Naive B cell (primary cell): ENCODE measurements at places on chromosomes 1 and 21. TPM values are rescaled to one million over a fixed set of nuclear protein-coding genes. Genes with fewer than 3 reads are reported as not detected.

DNA sequence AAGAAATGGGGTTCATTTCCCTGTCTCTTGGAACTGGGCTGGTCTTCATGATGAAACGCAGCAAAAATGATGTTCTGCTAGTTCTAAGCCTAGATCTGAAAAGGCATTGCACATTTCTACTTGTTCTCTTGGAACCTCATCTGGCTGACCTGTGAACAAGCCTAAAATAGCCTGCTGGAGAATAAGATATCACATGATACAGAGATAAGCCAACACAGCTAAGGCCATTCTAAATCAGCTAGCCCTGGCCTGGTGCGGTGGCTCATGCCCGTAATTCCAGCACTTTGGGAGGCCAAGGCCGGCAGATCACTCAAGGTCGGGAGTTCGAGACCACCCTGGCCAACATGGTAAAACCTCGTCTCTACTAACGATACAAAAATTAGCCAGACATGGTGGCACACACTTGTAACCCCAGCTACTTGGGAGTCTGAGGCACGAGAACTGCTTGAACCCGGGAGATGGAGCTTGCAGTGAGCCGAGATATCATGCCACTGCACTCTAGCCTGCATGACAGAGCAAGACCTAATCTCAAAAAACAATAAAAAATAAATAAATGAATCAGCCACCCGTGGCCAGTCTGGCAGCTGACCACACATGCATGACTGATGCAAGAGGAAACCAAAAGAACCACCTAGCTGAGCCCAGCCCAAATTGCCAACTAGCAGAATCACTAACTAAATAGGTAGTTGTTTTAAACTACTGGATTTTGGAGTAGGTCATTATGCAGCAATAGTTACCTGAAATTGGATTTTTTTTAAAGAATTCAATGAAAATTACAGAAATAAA lies 18.0 kb downstream of the CD244 start:
- DNase-seq, result no peak
- peaks cover 14% of the 10 kb centered on the region for H3K4me1 ChIP-seq
- H3K27ac ChIP-seq, result no peak overlapping the region

DNA sequence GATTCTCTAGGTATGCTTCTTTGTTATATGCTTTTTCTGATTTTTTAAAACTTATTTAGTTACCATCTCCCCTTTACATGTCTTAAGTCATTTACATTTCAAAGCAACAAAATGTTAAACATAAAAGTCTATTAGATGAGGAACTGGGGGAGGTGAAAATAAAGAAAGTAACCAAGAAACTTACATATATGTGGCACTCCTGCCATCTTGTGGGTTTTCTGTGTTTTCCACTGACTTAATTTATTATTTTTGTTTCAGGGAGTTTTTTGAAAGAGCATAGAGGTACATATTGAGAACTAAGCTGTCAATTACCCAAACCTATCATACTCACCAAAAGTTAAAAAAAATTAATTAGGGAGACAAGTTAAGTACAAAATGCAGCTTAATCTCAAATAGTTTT lies 1531.1 kb downstream of the MRPL39 start:
- no peak overlapping the region for H3K4me3 ChIP-seq
- peaks cover 21% of the 10 kb centered on the region for H3K4me1 ChIP-seq

SERPINC1 gene
- polyA plus RNA-seq, result not detected

- no peak for DNase-seq
- H3K4me3 ChIP-seq, result no peak overlapping the region
- no peaks in the 10 kb centered on the region for H3K36me3 ChIP-seq
- no peaks in the 10 kb centered on the region for H3K27me3 ChIP-seq
- peaks cover 12% of the 10 kb centered on the region for H3K4me1 ChIP-seq
- H3K27ac ChIP-seq, result no peak overlapping the region
Measured at GRCh38 chr1:210696709-210697108, 368.0 kb downstream of the HHAT start.

GJA9 gene
- not detected for polyA plus RNA-seq

DENND4B gene
- polyA plus RNA-seq, result 52.8 TPM

RGS8 gene
- not detected for polyA plus RNA-seq

DNA sequence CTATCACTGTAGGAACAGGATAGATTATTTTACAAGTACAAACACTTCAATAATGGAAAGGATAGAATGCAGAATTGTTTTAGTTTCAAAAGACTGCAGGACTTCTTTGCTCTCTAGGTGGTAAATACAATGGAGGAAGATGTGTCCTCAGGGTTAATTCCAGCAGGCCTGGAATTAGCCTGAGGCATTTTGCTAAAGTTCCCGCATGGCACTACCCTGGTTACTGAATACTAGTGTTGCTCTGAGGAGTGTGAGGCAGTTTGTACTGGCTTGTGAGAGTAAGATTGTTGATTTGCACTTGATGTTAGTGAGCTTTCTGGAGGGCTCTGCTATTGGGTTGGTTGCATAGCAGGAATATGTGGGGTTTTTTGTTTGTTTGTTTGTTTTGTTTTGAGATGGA lies 61.4 kb downstream of the FASLG start:
- H3K36me3 ChIP-seq, result no peaks in the 10 kb centered on the region
- H3K4me3 ChIP-seq, result no peak overlapping the region
- H3K27ac ChIP-seq, result no peak overlapping the region
- H3K4me1 ChIP-seq, result peaks cover 10% of the 10 kb centered on the region

COQ8A gene
- polyA plus RNA-seq, result 54.6 TPM

CTSS gene
- polyA plus RNA-seq, result 722 TPM

SLC26A9 gene
- not detected for polyA plus RNA-seq

- peaks cover 12% of the 10 kb centered on the region for H3K27me3 ChIP-seq
- H3K4me1 ChIP-seq, result peaks cover 11% of the 10 kb centered on the region
- H3K4me3 ChIP-seq, result no peak overlapping the region
- no peaks in the 10 kb centered on the region for H3K36me3 ChIP-seq
- H3K27ac ChIP-seq, result peak overlapping the region; percentile 64
Measured at GRCh38 chr1:228809621-228810394, 74.5 kb downstream of the RHOU start.

TFF3 gene
- not detected for polyA plus RNA-seq

DNA sequence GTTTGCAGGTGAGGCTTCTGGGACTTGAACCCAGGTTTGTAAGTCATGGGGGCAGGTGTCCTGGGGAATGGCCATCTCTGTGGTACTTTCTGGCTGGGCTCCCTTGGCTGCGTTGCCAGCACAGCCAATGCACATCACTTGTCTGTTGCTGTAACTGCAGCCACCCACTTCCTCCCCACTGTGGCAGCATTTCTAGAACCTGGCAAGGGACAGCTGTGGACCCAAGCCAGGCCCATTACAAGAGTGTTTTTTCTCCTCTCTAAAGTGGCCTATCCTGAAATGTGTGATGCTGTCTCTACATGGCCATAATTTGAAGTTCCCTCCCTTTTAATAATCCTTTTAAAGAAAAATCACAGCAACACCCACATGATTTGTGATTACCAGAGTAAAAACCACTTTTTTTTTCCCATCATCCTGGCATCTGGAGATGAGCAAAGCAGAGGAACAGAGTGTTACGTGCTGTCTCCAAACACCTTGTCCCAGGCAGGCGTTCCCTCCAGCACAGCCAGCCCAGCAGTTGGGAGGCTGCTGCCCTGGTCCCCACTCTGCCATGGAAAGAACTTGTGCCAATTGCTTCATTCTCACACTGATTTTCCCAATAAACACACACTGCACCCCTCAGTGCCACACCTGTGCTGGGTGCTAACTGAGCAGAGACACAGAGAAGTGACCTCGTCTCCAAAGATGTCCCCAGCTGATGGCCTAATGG lies 360.6 kb upstream of the USP24 start:
- H3K4me1 ChIP-seq, result no peaks in the 10 kb centered on the region
- no peaks in the 10 kb centered on the region for H3K36me3 ChIP-seq
- no peaks in the 10 kb centered on the region for H3K27me3 ChIP-seq
- H3K4me3 ChIP-seq, result no peak overlapping the region
- no peak overlapping the region for H3K27ac ChIP-seq

ADGRL4 gene
- polyA plus RNA-seq, result not detected

DNA sequence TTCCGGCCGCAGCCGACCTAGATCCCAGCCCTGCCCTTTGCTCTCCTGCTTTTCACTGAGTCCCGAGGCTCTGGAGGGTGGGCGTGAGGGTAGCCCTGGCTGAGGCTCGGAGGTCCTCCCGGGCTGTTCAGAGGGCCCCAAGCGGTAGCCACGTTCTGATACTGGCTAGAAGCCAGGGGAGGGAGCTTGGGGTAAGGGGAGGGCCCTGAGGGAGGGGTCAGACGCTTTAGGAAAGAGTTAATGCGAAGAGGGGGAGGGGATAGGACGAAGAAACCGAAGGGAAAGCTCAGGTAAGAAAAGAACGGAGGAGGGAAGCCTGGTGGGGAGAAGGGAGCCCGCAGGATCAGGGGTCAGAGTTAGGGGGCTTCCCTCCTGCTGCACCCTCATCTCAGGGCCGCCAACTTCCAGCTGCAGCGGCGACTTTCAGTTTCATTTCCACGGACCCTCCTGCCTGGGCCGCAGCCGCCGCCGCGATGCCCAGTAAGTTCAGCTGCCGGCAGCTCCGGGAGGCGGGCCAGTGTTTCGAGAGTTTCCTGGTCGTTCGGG lies at the start of gene MOV10:
Gene MOV10 (plus strand): TSS at position 220 of the 546 bp plus-strand sequence. CDS start 254 bp downstream, at position 474.
- H3K4me1 ChIP-seq, result peaks cover 29% of the 10 kb centered on the region
- peaks cover 12% of the 10 kb centered on the region for H3K36me3 ChIP-seq
- H3K27ac ChIP-seq, result peak within 1 kb of the TSS; percentile 91
- H3K27me3 ChIP-seq, result no peaks in the 10 kb centered on the region
- peak; percentile 56 for DNase-seq

- no peak overlapping the region for H3K27ac ChIP-seq
- H3K4me3 ChIP-seq, result no peak overlapping the region
- H3K27me3 ChIP-seq, result peaks cover 10% of the 10 kb centered on the region
- H3K36me3 ChIP-seq, result no peaks in the 10 kb centered on the region
- no peaks in the 10 kb centered on the region for H3K4me1 ChIP-seq
Measured at GRCh38 chr1:48566492-48566891, 94.5 kb upstream of the SPATA6 start.

TEX38 gene
- polyA plus RNA-seq, result not detected

DNA sequence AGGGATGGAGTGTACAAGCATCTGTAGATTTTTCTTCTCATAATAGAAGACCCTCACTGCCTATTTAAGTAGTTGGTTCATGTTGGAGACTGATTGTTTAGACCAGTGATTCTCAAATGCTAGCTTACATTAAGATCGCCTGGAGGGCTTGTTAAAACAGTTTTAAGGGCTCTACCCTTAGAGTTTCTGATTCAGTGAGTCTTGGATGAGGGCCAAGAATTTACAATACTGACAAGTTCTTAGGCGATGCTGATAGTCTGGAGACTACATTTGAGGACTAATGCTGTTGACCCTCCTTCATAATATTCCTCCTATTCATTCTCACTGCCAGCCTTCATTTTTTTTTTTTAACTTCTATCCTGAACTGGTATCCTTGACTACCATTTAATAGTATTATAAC lies 15.2 kb upstream of the AGO3 start:
- no peak overlapping the region for H3K27ac ChIP-seq
- no peaks in the 10 kb centered on the region for H3K27me3 ChIP-seq
- no peak for DNase-seq
- peaks cover 67% of the 10 kb centered on the region for H3K36me3 ChIP-seq
- no peaks in the 10 kb centered on the region for H3K4me1 ChIP-seq
